Activated CD8-positive, alpha-beta memory T cell treated with anti-CD3 and anti-CD28 coated beads, Interleukin-2, amount 50 U/mL, for 48 hours (primary cell): ENCODE measurements at places on chromosomes 1 and 21.

- DNase-seq: no peak
These were observed 458.3 kb downstream of the MRPL39 start for GRCh38 chr21:25149022-25149421.

GRCh38 chr1:35655196-35655595 lies 13.9 kb upstream of the PSMB2 start:
- no peak for DNase-seq

DNA sequence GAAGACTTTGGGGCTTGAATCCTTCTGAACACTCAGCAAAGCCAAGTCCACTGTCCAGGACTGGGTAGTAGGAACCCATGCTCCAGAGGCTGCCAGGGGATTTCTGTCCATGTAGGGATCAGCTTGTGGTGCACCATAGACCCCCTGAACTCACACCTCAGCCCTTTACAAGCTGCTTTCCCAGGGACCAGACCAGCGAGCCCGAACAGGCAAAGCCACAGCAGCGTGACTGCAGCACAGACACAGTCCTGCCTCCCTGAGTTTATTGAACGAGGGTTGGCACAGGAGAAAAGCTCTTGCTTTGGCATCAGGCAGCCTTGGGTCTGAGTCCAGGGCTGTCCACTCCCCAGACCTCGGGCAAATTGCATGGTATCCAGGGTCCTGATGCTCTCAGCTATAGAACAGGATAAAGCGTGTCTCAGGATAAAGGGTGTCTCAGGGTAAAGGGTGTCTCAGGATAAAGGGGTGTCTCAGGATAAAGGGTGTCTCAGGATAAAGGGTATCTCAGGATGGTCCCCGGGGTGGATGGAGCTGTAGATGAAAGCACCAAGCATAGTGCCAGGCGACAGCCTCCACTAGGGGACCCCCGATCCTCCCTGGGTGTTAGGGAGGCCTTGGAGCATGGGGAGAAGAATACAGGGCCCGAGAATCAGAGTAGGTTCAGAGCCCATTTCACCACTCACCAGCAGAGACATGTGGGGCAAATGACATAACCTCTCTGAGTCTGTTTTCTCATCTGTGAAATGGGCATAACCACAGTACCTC lies 648.8 kb downstream of the NPHP4 start:
- no peak for DNase-seq

GRCh38 chr21:17436626-17437111 lies 76.2 kb upstream of the CXADR start:
- no peak for DNase-seq

- DNase-seq: no peak
These were observed 37.7 kb downstream of the FAAP20 start for GRCh38 chr1:2156866-2157265.

DNA sequence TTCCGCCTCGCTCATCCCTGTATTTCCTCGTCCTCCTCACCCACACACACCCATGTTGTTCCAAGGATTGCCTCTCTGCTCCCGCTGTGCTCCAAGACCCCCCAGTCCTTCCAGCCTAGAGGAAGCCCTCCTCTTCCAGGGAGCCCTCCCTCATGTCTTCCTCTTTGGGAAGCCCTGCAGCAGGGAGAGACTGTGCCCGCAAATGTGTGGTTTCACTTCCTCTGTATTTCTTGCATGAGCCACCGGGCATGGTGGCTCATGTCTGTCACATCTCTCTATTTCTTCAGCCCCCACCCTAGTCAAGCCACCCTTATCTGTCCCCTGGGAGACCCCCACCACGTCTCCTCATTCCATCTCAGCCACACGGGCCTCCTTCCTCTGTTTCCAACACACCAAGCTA lies 57.5 kb upstream of the PAX7 start:
- no peak for DNase-seq

GRCh38 chr1:1022302-1023009 lies 2.5 kb downstream of the AGRN start:
- DNase-seq: no peak

DNA sequence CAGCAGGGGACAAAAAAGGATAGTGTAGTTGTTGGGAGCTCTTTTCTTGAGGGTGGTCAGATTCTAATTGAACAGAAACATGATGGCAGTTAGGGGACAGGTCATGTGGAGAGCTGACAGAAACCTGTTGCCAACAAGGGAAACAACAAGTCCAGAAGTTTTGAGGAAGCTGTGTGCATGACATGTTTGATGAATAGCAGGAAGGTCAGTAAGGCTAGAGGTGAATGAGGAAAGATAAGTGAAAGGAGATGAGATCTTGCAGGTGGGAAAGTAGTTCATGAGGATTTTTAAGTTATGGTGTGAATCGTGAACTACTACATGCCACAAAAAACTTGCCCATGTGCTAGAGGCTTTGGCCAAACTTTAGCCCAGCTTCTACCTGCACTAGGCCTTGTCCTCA lies 1817.4 kb downstream of the MRPL39 start:
- DNase-seq: no peak

DNA sequence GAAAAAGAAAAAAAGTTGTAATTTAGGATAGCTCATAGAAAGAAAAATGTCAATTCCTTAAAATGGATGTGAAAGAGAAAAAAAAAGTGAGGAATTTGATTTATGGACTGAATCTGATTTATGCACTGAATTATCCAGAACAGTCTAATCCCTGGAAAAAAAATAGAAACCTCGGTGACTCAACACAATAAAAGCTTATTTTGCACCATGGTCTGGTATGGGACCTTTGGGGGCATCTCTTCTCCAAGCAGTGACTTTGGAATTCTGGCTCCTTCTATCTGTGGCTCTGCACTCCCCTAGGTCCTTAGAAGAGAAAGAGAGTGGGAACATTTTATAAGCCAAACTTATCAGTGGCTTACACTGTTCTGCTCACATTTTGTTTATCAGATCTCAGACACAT lies 471.7 kb upstream of the B3GALT2 start:
- no peak for DNase-seq

- no peak for DNase-seq
These were observed 199.3 kb downstream of the DSCAM start for GRCh38 chr21:40647706-40648105.

DNA sequence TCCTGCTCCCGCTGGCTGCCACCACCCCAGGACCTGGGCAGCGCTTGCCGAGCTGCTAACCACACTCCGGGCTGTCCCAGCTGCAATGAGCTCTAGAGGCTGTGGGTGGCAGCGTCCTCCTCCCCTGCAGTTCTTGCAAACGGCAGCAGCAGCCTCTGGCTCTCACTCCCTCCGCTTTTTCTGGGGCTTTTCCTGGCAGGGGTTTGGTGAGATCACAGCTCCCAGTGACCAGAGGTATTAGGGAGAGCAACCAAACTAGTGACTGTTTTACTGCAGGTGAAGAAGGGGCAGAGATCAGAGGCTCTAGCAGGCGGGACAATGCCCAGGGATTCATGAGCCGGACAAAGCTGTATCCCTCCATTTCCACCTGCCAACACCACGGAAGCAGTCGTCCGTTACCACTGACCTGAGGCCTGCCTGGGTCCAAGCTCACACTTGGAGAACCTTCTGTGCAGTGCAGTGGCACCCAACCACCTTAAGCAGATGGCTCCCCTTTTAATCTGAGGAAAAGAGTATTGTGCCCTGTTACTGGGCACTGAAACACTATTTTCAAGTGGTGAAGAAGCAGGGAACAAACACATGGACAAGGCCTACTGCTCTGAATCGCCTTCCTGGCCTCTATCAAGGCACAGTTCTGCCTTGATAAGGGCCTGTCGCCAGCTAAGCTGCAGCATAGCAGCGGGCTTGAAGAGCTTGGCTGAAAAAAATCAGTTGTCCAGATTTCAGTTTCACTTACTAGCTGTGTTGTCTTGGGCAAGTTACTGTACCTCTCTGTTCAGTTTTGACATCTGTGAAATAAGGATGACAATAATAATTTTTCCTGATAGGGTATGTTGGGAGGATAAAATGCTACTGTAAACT lies at the start of gene F5:
Gene F5, minus strand, starts transcription at position 87 of the 861 bp plus-strand sequence. CDS start 95 bp downstream, outside the sequence.
- DNase-seq: peak; percentile 86

GRCh38 chr1:23574265-23574754 lies 15.0 kb upstream of the ID3 start:
- no peak for DNase-seq
